AG10803 (cell line): ENCODE measurements at places on chromosomes 13 and 19.

GRCh38 chr19:46630586-46631205, 5.3 kb downstream of the GNG8 start:
- DNase-seq = no peak

- no peak for DNase-seq
Observed at GRCh38 chr13:33435207-33435606, 149.7 kb upstream of the STARD13 start.

DNA sequence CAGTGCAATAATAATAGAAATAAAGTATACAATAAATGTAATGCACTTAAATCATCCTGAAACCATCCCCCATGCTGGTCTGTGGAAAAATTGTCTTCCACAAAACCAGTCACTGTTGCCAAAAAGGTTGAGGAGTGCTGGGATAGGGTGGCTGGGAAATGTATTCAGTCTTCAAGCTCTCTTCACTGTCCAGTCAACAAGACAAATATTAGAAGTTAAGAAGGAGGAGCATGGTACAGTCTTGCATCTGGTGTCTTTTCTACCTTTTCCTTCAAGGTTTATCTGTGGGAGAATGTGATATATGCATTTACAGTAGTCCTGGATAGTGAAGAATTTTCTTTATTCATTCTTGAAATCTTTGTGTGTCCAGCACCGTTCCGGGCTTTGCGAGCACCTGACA, 203.4 kb downstream of the GPC5 start:
- DNase-seq = no peak

DNA sequence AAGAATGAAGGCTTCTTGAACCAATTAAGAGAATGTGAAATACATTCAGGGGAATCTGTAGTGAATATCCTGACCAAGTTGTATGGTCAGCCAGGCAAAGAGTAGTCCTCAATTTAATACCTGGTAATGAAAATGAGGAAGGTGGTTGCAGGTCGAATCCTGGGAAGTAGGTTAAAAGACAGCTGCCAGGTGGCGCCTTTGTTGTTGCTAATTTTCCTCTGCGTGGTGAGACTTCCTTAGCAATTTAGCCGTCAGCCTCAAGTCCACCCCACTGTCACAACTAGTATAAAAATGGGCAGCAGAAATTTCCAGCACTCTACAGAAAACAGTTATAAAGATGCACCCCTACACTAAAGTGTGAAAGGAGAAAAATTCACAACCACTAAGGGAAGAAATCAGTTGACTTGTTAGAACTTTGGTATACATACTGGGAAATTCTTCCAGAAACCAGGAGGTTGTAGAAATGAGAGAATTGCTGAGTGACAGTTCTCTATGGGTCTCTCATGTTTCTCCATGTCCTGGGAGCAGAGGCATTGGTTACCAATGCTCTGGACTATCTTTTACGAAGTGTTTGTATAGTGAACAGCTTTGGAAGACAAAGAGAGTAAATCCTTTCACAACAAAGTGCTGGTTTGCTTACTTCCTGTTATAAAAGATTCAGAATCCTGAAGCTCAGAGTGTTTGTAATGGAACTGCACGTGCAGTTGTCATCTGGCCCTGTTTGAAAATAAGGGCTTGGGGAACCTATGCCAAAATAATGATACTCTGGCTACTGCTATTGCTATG, 235.9 kb downstream of the NHLRC3 start:
- DNase-seq = peak; percentile 11

GRCh38 chr13:109154146-109154545, 524.7 kb downstream of the MYO16 start:
- DNase-seq = no peak

GRCh38 chr19:13841962-13842290, 35.0 kb upstream of the NANOS3 start:
- DNase-seq = no peak
